A172 (cell line): ENCODE measurements at places on chromosomes 13 and 19. TPM values are rescaled to one million over a fixed set of nuclear protein-coding genes. Genes with fewer than 3 reads are reported as not detected.
A peak's percentile ranks its signal among the peaks of the same experiment; 100 is the strongest.

DNA sequence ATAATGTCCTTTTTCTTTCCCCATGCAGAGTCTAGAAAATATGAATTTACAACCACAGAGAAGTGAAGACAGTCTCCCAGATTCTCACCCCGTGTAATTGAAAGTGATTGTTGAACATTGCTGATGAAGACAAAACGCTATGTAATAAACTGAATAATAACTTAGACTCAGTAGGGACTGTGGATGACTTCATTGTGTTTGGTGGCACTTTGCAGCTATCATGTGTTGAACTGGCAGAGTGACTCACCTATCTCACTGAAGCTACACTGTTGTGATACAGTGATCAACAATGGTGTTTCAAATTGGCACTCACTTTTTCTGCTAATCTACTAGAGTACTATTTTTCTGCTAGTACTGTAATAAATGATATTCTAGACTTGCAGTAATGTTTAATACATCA lies 261.3 kb downstream of the DACH1 start:
- DNase-seq: no peak

GRCh38 chr19:52621376-52621775 lies 16.8 kb downstream of the ZNF83 start:
- no peak for DNase-seq

DNA sequence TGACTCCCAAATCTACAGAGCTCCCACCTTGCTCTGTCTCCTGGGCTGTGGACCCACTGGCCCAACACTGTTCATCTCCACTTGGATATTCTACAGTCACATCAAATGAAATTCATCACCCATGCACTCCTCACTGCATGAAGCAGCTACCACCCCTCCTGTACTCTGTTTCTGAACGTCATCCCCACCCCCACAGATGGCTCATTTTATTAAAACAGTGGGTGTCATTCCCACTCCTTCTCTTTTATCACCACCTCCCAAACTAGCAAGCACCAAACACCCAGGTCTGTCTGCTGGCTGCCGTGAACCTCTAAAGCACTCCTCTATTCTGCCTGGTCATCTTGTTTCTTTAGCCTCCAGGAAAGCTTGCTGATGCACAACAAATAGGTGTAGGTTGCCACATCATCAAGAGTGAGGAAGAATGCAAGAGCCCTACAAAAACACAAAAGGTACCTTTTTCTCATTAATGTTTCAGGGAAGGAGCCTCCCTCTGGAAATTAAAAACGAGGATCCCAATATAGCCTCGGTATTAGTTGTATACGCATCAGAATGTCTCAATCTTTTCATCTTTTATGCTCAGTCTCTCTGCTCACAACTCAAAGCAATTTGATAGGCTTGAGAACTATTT lies 91.8 kb downstream of the MIPEP start:
- no peak for DNase-seq

DNA sequence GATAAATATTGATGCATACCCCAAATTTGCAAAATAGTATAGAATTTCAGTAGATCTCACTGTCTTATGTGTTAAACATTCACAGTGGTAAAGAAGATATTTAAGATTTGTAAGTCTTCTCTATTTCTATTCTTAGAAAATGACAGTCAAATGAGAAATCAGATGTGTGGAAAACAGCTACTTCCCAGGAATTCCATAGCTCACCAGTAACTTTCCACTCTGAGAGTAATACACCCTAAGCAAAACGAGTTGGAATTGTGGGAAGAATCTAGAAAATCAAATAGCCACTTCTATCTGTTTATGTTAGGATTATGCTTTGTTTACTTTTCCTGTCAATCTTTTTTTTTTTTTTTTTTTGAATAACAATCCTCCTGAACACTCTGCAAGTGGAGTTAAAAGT lies 69.1 kb downstream of the FLT1 start:
- DNase-seq: no peak

FXYD1 gene
- not detected in 2 replicates for total RNA-seq

SIGLEC8 gene
- total RNA-seq: not detected in 2 replicates

FFAR3 gene
- not detected in 2 replicates for total RNA-seq

DNA sequence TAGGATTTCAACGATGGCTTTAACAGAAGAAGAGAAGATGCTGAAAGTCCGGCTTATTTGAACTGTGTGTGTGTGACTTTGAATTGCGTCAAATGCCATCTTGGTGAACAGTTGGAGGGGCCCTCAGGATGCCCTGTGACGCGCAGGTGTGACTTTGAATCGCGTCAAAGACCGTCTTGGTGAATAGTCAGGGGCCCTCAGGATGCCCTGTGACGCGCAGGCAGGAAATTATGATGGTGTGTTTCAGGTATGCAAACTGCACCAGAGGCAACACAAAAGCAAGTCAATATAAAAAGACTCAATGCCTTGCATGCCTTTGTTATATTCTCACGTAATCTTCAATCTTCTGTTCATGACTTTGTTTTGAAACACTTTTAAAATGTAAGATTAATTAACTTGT lies 29.2 kb downstream of the ATP11A start:
- no peak for DNase-seq

PABPC3 gene
- total RNA-seq: not detected in 2 replicates

GPR12 gene
- total RNA-seq: not detected in 2 replicates

GRCh38 chr13:31460061-31460460 lies 260.3 kb downstream of the B3GLCT start:
- DNase-seq: no peak

FSD1 gene
- total RNA-seq: 43.2 and 61.1 TPM in 2 replicates

- DNase-seq: no peak
Measured at GRCh38 chr13:96417939-96418685, 328.2 kb downstream of the HS6ST3 start.

- no peak for DNase-seq
Measured at GRCh38 chr13:75666646-75667351, 30.7 kb downstream of the LMO7 start.

GRCh38 chr19:6103217-6103644 lies 7.1 kb downstream of the RFX2 start:
- peak; percentile 81 for DNase-seq

GRCh38 chr13:94967183-94968039 lies 255.1 kb upstream of the SOX21 start:
- peak; percentile 26 for DNase-seq

DNA sequence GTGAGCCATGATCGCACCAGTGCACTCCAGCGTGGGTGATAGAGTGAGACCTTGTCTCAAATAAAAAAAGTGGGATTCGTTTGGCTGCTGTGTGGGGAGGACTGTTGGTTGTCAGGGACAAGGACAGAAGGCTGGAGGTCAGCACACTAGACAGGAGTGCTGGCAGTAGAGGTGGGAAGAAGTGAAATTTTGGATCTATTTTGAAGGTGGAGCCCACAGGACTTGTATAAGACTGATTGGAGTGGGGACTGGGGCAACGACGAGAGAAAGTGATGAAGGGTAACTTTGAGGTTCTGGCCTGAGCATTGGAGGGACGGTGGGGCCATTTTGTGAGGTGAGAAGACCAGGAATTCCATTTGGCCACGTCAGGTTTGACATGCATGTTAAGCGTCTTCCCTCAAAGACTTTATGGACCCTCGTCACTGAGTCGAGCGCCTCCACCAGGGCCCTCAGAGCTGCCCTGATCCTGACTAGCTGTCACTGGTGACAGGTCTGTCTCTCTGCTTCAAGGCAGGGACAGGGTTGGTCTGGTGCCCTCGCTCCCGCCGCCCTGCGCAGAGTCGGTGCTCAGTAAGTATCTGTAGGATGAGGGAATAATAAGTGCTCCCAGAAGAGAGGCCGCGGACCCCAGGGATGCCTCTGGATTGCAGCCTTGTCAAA lies 673 bp downstream of the CTU1 start:
- no peak for DNase-seq

- no peak for DNase-seq
Measured at GRCh38 chr13:108302279-108302678, 32.8 kb downstream of the TNFSF13B start.

KCTD15 gene
- 4.6 and 7.8 TPM in 2 replicates for total RNA-seq

GRCh38 chr19:48646001-48646721 lies at the start of gene CA11:
CA11 (minus strand) TSS chr19:48646187; CDS start chr19:48645632, 555 bp downstream.
- DNase-seq: peak; percentile 55

CBY2 gene
- not detected in 2 replicates for total RNA-seq

ZNF112 gene
- total RNA-seq: 8.3 and 9.5 TPM in 2 replicates

CLASRP gene
- total RNA-seq: 29.9 and 42.5 TPM in 2 replicates

DNA sequence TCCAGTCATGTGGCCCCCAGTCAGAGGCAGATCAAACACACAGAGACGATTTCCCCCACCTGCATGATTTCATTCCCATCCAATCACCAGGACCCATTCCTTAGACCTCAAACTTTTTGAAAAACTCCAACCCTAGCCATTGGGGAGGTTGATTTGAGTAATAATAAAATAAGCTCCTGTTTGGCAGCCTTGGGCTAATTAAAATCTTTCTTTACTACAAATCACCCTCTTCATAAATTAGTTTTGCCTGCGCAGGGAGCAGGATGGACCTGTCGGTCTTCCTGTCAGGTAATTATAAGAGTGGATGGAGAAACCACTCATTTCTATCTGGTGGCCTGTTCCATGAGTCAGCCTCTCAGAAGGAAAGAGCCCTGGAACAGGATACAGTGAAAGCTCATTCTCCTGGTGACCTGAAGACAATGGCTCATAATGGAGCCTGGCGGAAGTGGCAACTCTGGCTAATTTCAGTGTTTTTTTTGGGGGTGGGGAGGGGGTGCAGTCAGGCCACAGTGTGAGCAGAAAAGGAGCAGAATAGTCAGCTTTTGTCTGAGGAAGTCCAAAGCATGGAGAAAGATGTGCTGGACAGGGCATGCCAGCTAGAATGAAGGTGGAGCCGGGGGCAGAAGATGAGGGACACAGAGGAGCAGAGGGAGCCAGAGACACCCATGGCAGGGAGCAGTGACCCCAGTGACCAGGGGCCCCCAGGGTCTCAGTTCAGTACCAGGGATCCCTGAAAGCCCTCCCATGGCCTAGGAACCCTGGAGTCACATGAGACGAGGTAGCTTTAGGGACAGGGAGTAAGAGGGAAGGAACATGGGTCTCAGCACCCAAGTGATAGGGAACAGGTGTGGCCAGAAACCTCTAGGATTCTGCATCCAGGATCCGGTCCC lies 31.8 kb upstream of the PSG9 start:
- peak; percentile 80 for DNase-seq

- peak; percentile 95 for DNase-seq
Measured at GRCh38 chr19:680287-681028, 4.3 kb downstream of the FSTL3 start.

DNA sequence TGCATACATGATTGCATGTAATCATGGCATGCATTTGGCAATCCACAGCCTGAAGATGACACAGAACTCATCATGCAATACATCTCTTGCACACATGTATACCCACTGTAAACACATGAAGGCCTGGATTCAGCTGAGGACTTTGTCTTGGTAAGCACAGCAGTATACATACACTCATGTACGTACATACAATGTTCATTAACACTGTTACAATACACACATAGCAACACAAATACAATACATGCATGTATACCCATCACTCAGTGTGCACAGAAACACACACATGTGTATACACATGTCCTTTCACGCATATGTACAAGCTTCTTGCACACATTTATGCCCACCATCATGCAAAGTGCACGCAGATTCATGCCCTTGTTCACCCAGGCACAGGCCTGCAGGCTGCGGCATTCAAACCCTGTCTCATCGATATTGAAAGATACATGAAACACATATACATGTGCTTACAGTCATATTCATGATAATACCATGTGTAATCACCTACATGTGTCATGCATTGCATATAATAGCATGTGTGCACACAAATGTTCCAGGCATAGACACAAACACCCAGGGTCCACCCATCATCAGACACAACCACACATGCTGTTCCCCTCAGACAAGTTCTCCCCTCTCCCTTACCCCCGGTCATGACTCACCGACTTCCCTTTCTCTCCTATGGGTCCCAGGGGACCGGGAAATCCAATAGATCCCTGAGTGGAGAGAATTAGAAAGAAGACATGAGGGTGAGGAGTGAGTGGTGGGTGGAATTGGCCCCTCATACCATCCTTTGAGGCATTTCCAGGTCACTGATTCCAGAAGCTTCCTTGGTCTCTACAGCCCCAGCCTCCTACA lies 28.7 kb downstream of the COL5A3 start:
- no peak for DNase-seq

DNA sequence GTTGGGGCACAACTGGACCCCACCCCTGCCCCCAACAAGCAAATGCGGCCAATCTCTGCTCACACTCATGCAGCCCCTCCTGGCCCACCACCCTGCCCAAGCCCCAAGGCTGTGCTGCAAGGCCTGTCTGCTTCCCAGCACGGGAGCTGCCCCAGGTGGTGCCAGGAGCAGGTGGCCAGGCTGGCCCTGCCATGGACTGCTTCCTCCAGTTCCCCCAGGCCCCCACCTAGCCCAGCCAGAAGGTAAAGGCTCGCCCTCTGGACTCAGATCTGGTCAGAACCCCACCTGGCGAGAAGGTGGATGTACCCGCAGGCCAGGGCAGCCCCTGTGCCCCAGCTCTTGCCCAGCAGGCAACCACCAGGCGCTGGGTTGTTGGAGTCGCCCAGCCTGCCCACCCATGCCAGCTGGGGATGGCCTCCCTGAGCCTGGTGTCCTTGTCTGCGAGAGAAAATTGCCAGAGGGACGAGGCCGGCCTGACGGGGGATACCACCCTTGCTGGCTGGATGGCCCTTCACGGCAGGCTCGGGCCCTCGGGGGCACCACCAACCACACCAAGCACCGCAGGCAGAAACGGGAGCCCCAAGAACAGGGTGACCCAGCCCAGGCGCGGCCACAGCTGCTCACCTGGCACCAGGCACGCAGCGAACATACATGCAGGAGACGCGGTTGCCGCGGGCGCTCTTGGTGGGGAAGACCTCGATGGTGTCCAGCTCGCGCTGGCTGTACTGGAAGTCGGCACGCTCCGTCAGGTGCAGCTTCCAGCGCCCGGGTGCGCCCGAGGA lies 4.5 kb downstream of the ABHD17A start:
- DNase-seq: no peak

DNA sequence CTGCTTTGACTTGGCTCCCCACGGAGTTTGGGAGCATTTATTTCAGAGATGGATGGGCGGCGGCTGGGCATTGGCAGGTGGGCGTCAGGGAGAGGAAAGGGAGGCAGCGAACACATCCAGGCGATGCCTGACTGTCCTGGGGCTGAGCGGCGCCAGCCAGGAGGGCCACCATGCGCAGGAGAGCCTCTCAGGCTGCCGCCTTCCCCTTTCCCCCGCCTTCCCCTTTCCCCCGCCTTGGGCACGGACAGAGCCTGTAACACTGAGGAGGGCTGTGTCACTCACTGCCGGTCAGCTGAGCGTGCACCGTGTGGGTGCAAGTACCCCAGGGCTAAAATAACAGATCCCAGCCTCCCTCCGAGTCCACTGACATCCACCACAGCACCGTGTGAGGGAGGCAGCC lies 11.4 kb downstream of the MCF2L start:
- no peak for DNase-seq

COLGALT1 gene
- total RNA-seq: 161 and 173 TPM in 2 replicates
